Activated CD4-positive, alpha-beta T cell treated with anti-CD3 and anti-CD28 coated beads, Interleukin-2, amount 50 U/mL, for 4 hours (primary cell): ENCODE measurements at places on chromosomes 7 and 10.
A peak's percentile ranks its signal among the peaks of the same experiment; 100 is the strongest.

DNA sequence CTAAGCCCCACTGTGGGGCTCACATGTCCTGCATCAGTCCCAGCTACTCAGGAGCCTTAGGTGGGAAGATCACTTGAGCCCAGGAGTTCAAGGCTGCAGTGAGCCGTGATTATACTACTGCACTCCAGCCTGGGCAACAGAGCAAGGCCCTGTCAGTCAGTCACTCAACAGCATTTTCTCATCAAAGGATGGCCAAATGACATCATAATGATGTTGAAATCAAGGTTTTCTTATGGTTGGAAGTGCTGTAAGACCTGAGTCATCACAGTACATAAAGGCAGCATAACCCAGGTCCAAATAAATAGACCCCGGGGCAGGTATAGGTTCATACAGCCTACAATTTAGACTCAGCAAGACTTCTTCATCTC lies 341.1 kb downstream of the PARD3 start:
- no peak for DNase-seq

- DNase-seq = no peak
These were observed at the start of gene PLPP4 for GRCh38 chr10:120456626-120457430. TSS of gene PLPP4 (plus strand) at chr10:120457227. CDS start at chr10:120457306, 79 bp downstream.

GRCh38 chr10:95319239-95319638 lies 28.4 kb upstream of the PDLIM1 start:
- no peak for DNase-seq

DNA sequence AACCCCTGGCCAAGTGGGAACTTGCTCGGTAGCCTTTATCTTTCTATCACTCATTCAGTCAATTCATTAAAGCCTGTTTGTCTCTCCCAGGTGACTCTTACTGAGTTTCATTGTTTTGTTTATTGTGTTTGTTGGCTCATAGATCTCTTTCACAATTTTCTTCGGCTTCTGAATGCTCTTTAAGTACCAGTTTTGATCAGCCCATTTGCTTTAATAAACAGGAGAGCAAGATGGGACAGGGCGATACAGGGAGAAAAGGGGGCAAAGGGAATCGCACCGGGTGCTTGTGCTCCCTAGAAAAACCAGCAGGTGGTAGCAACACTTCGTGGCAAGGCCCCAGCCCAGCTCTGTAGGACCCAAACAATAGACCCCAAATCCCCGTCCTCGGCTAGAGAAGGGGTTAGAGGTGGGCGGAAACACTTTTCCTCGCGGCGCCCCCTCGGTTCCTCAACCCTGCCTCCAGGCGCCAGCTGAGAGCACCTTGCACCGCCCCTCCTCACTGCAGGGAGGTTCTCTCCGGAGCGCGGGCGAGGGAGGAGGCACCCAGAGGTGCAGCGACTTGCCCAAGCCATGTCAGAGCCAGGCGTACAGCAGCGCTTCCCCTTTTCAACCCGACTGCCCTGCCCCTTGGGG lies 1.0 kb upstream of the EPHB6 start:
- DNase-seq = peak; percentile 50

DNA sequence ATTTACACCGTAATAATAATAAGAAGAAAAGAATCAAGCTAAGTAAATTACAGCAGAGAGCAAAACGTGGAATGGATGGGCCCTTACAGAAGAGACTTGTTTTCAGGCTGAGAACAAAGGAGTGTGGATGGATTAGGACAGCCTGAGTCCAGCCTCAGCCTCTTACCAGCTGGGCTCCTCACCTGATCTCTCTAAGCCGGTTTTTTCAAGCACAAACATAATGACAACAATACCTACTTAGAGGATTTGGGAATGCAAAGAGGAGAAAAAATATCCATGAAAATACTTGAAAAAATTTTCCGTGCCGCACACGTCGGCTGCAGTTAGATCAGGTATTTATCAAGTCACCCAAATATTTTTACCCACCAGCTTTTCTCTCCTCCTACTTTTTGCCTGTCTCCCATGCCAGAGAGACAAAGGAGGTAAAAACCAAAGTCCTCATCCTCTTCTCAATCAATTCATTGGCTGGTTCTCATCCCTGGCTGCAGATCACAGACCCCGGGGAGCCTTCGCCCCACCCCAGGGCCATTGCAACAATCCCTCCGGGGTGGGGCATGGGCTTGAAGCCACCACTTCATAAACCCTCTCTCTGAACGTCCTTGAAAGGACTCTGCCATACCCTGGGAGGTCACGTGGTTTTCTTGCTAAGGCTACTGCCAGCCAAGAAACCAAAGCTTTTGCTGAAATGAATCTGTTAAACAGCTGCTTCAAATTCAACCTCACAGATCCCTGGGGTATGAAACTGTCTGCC lies 29.7 kb upstream of the GTF2I start:
- no peak for DNase-seq

DNA sequence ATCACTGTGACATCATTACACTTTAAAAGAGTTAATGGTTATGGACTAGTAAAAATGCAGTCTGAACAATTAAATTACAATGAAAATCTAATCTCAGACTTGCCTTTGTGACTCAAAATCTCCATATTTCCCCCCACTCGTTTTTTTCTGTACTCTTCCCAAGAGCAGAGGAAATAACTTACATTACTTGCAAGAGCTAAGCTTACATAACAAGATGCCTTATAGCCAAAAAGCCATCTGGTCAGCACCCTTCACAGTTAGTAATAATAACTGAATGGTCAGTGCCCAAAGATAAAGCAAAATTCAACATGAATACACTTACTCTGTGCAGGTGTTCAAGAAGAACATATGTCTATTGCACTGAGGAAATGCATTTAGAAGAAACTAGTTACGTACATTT lies 1381.5 kb upstream of the CELF2 start:
- no peak for DNase-seq

GRCh38 chr10:95833042-95833610 lies 74.6 kb upstream of the CC2D2B start:
- DNase-seq = no peak

DNA sequence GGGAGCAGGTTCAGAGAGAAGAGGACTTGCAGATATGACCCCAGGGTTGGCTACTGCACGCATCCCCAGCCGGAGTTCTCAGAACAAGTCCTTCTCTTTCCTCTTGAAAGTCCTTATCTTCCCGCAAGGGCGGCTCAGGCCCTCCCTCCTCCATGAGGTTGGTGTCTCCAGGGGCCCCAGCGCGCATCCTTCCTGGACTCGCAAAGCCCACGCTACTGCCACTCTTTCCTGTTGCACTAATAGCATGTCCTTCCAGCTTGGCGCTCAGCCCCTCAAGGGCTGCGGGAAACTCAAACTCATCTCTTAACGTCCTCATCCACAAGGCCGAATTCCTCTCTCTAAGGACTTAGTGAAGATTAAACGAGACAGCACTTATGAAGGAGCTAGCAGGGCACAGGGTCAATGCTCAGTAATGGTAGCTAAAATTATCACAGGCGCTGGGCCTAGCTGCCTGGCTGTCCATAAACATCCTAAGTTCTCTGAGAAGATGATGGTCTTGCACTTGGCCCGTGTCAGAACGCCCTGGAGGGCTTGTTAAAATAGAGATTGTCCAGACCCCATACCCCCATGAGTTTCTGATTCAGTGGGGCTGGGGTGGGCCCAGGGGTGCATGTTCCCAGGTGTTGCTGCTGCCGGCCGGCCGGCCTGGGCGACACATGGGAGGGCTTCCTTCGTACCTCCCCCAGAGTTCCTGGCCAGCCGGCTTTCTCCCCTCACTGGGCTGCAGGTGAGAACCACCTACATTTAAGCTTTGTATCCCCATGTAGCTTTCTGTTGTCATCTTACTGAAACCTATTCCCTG lies 261.4 kb downstream of the COBL start:
- DNase-seq = no peak

DNA sequence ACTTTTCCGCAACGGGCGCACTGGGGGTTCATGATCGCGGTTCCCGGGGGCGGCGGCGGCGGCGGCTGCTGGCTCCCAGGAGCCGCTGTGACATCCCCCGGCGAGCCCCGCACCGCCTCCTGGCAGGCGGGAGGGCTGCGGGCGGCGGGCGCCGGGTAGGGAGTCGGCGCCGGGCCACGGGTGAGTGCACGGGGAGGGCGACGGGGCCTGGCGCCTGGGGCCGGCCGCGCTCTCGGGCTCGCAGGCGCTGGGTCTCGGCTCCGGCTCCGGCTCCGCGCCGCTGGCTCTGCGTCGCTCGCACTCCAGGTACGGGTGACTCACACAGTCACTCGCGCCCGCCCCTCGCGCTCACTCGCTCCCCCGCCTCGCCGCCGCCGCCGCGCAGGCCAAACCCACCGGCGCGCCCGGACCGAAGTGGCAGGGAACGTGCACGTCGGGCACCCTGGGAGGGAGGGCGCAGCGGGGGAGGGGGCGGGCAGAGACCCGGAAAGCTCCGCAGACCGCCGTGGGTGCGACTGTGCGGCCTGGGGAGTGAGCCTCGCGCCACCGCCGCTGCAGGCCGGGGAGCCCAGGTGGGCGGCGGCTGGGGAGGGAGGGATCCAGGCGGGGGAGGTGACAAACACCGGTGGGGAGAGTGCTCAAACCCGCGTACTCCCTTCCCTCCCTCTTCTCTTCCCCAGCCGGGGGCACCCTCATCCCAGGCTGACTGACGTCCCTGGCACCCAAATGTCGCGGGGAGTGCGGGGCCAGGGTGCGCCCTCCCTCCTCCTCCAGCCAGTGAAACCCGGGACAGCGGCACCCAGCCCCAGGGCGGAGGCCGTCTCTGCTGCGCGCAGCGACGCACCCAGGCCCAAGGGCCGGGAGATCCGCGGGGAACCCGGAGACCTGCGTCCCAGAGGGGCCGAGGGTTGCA lies 276.9 kb upstream of the NEBL start:
- no peak for DNase-seq

DNA sequence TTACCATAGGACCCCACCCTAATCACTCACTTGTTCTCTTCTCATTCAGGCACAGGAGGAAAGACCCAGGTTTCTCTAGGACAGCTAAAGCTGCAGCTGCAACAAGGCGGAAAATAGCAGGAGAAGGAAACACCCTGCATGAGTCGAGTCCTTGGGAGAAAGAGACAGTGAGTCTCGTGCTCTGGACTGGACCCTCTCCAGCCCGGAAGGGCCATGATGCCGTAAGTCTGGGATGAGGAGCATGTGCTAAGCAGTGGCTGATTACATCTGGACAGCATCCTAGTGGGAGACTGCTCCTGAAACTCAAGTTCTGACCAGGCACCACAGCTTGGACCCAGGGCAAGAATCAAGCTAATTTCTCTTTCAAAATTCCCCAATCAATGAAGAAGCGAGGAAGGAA lies 39.4 kb downstream of the FBXW4 start:
- no peak for DNase-seq

GRCh38 chr7:74272305-74273038 lies 16.7 kb upstream of the CLIP2 start:
- DNase-seq = no peak

DNA sequence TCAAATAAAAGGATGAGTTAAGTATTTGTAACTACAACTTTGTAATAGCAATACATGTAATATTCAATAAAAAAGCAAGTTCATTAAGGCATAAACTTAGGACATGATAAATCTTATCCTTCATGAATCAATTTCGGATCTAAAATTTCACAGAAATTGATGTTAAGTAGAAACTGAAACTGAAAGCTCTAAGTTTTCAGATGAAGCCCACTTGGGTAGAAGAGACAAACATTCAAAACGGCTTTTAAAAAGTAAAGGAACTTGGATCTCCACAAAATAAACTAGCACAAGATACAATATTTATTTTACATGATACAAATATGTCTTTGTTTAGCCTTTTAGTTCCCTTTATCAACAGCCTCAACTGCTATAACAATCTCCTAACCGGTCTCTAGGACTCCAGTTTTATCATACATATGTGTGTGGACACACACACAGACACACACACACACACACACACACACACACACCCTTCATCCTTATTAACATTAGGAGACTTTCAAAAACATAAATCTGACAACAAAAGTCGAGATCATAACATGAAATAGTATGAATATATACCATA lies 83.7 kb downstream of the USP6NL start:
- DNase-seq = no peak

DNA sequence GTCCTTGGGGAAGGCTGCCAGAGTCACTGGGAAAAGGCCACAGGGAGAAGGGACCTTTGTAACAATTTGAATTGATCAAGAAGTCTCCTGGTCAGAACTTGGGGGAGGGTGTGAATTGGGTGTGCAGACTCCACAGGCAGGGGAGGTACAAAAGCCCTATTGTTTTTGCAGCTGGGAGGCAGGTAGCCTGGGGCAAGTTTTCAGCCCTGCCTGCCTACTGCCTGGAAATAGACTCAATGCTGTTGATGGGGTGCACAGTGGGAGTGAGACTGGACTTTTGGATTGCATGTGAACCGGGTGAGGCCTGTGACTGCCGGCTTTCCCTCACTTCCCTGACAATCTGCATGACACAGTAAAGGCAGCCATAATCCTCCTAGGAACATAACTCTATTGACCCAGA lies 947.0 kb downstream of the REEP3 start:
- DNase-seq = no peak

- no peak for DNase-seq
These were observed 128.6 kb downstream of the WDR37 start for GRCh38 chr10:1184541-1185430.

- DNase-seq = no peak
These were observed 230.6 kb downstream of the MGMT start for GRCh38 chr10:129697463-129698247.

- DNase-seq = no peak
These were observed 9.9 kb upstream of the NT5C3A start for GRCh38 chr7:33072471-33072870.

GRCh38 chr7:127532151-127532550 lies 53.2 kb downstream of the GCC1 start:
- no peak for DNase-seq

- DNase-seq = no peak
These were observed 84.6 kb downstream of the CABCOCO1 start for GRCh38 chr10:61747307-61747706.

DNA sequence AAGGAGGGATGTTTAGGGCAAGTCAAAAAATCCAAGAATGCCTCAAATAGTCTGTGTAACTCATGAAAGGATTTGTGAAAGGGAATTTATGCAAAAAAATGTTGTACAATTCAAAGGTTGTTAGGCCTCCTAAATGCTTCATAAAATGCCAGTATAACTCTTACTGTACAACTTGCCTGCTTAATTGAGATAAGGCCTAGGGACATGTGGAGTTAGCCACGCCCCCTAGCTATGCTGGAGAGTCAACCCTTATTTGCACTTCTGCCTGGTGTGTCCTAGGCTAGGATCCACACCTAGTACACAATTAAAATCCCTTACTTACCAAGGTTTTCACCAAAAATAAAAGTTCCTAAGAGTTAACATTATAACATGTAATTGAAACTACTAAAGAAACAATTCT lies 77.2 kb downstream of the ZNF680 start:
- no peak for DNase-seq

DNA sequence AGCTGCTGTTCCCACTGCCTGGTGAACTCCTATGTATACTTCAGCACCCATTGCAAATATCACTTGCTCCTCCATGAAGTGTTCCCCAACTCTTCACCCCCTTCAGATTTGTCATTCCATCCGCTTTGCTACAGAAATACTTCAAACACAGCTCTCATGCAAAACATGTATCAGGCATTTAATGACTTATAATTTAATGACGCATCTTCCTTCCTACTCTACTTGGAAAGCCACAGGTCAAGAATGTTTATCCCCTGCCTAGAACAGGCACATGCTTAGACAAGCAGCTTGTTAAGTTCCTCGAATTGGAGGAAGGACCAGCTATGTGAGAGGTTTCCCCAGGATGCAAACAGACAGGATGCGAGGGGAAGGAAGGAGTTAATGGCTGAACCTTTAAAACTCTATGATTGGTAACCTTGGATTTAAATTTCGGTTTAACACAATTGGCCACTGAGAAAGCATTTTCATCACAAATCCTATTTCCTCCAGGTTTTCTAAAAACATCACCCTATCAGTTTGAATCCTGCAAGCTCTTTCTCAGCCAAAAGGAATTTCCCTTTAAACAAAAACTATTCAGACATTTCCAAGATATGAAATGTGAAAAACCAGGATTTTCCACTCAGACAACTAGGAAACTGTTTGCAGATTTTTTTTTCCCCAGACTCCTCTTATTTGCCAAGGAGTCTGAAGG lies 11.5 kb downstream of the CREB3L2 start:
- no peak for DNase-seq
